Fibroblast of lung (primary cell): ENCODE measurements at places on chromosomes 2 and 18. TPM values are rescaled to one million over a fixed set of nuclear protein-coding genes. Genes with fewer than 3 reads are reported as not detected.

SLC4A3 gene
- 1.3 and 1.5 TPM in 2 replicates for total RNA-seq

ASIC4 gene
- under 0.01 and 0.33 TPM in 2 replicates for total RNA-seq

HOXD10 gene
- not detected in 2 replicates for total RNA-seq

CMPK2 gene
- total RNA-seq, result 0.26 and 0.33 TPM in 2 replicates

PCGF1 gene
- total RNA-seq, result 31.3 and 35.5 TPM in 2 replicates

RMDN2 gene
- total RNA-seq, result 5.1 and 5.4 TPM in 2 replicates

REG3G gene
- not detected in 2 replicates for total RNA-seq

NCK2 gene
- 25.4 and 30.8 TPM in 2 replicates for total RNA-seq

CWC22 gene
- total RNA-seq, result 21.8 and 22.5 TPM in 2 replicates

KIAA2012 gene
- total RNA-seq, result under 0.01 TPM in 1 of 2 replicates, not detected in the other

SOWAHC gene
- total RNA-seq, result 7.1 and 10.3 TPM in 2 replicates

NETO1 gene
- total RNA-seq, result 0.26 and 2.0 TPM in 2 replicates

WDR43 gene
- 71.5 and 80.9 TPM in 2 replicates for total RNA-seq

SERPINB5 gene
- not detected in 2 replicates for total RNA-seq

IL37 gene
- not detected in 2 replicates for total RNA-seq

C1QL2 gene
- not detected in 2 replicates for total RNA-seq

MARCHF4 gene
- 0.26 and 1.3 TPM in 2 replicates for total RNA-seq

SEMA4C gene
- 17.5 and 19.8 TPM in 2 replicates for total RNA-seq

FAM161A gene
- 2.6 and 3.1 TPM in 2 replicates for total RNA-seq

DTNA gene
- 28.2 and 38.8 TPM in 2 replicates for total RNA-seq
